ENCODE measurements at places on chromosomes 2 and 18. TPM values are rescaled to one million over a fixed set of nuclear protein-coding genes. Genes with fewer than 3 reads are reported as not detected.

- H3K4me3 ChIP-seq: no peak overlapping the region
- H3K27ac ChIP-seq: no peak overlapping the region
- DNase-seq: no peak
- no peaks in the 10 kb centered on the region for H3K36me3 ChIP-seq
- H3K27me3 ChIP-seq: no peaks in the 10 kb centered on the region
Measured at GRCh38 chr2:185179743-185180142, 558.9 kb upstream of the FSIP2 start.

DNA sequence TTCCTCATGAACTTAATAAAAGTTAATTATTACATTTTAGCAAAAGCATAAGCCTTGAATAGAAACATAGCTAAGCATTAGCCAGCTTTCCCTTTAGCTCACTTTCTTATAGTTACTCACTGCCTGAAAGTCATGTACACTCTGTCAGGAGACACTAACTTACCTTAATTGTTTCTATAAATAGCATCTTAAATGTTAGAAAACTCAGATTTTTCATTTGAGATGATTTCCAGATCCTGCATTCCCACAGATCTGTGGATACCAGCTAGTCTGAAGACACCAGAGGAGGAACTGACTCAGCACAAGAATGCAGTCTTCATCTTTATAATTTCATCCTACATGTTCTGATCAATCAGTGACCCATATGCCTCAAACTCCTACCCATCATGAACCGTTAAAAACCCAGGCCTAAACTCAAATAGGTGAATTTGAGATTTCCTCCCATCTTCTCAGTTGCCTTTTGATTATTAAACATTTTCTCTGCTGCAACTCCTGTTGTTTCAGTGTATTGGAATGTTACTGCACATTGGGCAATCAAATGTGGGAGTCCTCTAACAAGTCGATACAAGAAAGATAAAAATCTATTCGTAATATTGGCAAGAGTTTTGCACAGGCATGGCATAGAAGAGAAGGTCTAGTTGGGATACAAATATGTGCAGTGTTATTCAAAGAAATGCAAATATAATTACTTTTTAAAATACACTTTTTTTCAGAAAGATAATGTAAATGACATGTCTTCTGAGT lies 857.4 kb upstream of the CDH2 start:
- no peaks in the 10 kb centered on the region for H3K27me3 ChIP-seq
- DNase-seq: no peak
- no peaks in the 10 kb centered on the region for H3K36me3 ChIP-seq
- H3K4me3 ChIP-seq: no peak overlapping the region

DNA sequence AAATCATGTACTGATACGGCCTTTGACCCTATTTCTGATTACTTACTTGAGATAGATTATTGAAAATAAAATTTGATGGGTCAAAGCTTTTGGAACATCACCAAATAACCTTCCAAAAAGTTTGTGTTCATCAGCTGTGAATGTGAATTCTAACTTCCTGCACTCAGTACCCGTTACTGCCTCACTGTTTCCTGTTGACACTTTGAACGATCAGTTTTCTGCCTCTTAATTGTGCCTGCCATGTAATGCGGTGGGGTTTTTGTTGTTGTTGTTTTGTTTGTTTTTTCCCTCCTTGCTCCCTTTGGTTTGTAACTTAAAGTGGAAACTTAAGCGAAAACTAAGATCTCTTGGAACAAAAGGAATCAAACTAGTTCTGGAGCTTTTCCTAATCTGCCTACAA lies 18.9 kb downstream of the ATG16L1 start:
- peak; percentile 44 for DNase-seq
- H3K4me3 ChIP-seq: no peak overlapping the region
- H3K27me3 ChIP-seq: no peaks in the 10 kb centered on the region
- peaks cover 8% of the 10 kb centered on the region for H3K4me1 ChIP-seq
- peak overlapping the region; percentile 22 for H3K27ac ChIP-seq

- no peaks in the 10 kb centered on the region for H3K27me3 ChIP-seq
- no peaks in the 10 kb centered on the region for H3K36me3 ChIP-seq
- no peak overlapping the region for H3K4me3 ChIP-seq
- H3K27ac ChIP-seq: no peak overlapping the region
- H3K4me1 ChIP-seq: no peaks in the 10 kb centered on the region
Measured at GRCh38 chr2:33110461-33110860, 163.7 kb downstream of the LTBP1 start.

DNA sequence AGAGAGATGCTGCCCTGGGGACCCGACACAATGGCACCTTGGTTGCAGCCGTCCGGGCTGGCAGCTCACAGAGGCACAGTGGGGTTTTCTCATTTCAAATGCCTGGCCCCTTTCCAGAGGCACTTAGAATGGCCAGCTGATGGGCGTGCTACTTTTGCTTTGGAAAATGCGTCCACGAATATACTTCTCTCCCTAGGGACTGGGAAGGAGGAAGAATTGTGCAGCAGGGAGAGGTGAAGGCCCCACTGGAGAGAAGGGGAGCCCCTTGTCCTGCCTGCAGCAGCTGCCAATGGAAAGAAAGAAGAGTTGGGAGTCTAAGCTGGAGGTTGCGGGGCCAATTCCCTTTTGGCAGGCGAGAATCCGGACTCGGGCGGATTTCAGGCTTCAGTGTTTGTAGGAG lies 1.1 kb upstream of the MAL start:
- no peak overlapping the region for H3K27ac ChIP-seq
- H3K4me1 ChIP-seq: no peaks in the 10 kb centered on the region
- H3K27me3 ChIP-seq: peaks cover 42% of the 10 kb centered on the region
- no peak for DNase-seq
- H3K4me3 ChIP-seq: no peak overlapping the region

DNA sequence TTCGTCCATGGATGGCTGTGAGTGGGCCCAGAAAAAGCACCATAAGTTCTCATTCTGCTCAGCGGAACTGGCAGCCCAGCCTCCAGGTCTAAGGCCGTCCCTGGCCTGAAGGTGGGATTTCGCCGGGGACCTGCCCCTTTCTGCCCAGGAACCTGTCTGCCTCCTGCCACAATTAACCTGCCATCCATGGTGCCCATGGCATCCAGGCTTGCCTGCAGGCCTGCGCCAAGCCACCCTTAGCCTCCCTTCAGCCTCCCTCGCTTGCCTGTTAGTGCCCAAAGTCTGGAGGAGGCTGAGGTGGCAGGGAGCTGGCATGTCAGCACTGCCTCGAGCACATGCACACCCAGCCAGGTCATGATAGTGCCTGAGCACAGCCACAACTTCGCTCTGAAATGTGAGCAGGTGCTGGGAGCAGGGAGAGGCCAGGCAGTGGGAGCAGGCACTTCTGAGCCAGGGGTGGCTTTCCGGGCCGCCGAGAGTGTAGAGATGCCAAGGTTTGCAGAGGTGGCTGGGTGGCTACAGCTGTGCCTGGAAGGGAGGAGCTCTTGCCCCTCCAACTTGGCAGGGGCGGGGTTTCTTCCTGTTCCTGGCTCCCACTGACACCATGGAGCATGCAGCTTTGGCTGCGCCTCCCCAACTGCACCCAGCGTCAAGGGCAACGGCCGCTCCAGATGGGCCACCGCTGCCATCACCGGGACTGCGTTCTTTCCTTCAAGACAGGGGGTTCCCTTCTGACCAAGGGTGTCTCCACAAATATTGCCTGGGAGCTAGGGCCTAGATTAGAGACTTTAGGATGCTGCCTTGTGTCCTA lies 648.9 kb upstream of the VRK2 start:
- H3K4me3 ChIP-seq: no peak overlapping the region
- H3K27ac ChIP-seq: no peak overlapping the region
- no peaks in the 10 kb centered on the region for H3K36me3 ChIP-seq
- DNase-seq: no peak

HNMT gene
- polyA plus RNA-seq: 8.6 TPM

TWIST2 gene
- polyA plus RNA-seq: 2.7 TPM

LGALSL gene
- 2.6 TPM for polyA plus RNA-seq

SMAD4 gene
- 65.9 TPM for polyA plus RNA-seq
